Testis (tissue), 5 donors: ENCODE measurements at places on chromosomes 3 and 15.

DNA sequence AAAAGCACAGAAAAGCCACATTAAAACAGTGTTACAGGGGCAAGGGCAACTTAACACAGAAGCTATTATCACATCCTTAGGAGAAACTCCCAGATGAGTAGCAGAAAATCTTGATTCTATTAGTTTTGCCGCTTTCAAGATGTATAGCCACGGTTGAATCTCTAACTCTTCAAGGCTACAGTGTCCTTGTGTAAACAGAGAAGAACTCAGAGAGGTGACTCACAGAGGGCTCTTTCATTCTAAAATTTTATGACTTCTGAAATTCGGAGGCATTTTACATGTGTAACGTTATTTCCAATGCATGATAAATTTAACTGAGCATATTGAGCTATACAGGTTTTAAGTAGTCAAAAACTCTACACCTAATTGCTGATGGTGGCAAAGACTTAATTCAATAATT is 846.6 kb downstream of the GBE1 start:
- DNase-seq: no peak

DNA sequence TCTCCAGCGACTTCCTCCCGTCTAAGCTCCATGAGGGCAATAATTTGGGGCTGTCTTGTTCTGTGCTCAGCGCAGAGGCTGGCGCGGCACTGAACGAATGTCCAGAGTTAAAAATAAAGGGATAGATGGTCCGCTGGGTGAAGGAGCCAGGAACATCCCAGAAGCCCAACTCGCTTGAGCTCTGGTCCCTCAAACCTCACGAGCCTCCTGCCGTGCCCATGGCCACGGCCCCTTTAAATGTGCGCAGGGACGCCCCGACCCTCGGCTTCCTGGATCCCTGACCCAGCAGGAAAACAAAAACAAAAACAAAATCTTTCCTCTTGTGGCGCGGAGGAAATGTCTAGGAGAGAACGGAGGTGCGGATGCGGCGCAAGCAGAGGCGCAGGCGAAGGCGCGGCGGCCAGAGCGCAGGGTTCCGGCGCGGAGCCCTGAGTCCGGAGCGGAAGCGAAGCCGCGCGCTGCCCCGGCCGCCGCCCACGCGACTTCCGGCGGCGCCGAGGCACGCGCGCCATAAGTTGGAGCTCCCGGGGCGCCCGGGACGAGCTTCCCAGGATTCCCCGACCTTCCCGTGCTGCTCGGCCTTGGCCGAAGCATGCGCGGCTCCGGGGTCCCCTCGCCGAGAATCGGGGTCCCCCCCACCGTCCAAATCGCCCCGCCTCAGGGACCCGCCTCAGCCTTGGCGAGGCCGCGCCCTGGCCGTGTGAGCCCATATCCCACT is 52.9 kb upstream of the WNT7A start:
- peak; percentile 57 for DNase-seq

DNA sequence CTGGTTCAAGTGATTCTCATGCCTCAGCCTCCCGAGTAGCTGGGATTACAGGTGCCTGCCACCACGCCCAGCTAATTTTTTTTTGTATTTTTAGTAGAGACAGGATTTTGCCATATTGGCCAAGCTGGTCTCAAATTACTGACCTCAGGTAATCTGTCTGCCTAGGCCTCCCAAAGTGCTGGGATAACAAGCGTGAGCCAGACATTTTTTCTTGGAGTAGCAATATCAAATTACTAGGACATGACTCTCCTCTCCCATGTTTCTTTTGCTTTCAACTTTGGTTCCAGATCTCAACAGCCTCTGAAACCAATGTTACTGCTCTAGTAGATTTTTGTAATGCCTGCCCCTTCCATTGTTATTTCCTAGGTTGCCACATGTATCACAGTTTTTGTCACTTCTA is 462.0 kb downstream of the GBE1 start:
- no peak for DNase-seq

DNA sequence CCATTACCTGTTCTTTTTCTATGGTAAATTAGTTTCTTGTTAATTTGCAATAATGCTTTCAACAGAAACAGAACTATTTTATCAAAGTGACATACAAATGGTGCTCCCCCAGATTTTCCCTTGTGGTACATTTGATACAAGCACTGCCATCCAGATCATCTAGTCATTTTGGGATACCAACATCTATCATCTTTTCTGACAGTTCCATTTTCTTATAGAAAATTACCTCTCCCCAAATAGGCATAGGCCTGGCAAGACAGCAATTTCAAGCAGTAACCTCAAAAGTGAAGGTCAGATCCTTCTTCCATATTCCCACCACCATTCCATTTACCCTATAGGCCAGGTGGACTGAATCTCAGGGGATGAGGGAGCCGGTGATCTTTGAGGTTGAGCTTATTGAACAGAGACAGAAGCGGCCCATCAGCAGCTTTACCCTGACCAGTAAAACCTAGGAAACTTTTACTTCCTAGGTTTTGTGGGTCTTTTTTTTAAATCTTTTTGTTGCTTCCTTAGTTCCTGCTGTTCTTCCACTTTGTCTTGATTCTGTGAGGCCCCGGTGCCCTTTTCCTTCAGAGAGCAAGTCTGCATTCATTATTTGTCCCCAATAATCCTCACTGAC is 3.1 kb upstream of the PLD1 start:
- no peak for DNase-seq

GRCh38 chr3:188472336-188472735 is 318.4 kb downstream of the LPP start:
- DNase-seq: no peak

DNA sequence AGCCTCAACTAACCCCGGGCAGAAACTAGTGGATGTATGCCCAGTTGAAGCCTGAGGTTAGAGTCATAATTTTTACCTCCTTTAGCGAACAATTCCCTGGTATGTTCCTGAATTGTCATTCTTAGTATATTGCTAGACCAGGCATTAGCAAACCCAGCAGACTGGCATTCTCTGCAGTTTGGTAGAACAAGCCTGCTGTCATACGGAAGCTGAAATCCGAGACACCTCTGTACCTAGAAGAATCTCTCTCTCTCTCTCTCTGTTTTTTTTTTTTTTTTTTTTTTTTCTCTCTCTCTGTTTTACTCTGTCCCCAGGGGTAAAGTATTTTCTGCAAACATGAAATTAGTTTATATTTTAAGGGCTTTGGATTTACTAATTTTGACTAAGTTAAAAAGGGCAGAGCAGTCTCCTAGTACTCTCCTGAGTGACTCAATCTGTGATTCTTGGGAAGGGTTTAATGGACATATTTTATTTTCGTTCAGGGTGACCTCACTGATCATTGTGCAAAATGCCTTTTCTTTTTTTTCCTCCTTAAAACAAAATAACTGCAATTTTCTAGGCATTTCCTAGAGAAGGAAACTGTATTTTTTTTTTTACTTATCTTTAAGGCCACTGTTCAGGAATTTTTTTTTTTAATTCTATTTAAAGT is 133.6 kb upstream of the ICE2 start:
- no peak for DNase-seq

DNA sequence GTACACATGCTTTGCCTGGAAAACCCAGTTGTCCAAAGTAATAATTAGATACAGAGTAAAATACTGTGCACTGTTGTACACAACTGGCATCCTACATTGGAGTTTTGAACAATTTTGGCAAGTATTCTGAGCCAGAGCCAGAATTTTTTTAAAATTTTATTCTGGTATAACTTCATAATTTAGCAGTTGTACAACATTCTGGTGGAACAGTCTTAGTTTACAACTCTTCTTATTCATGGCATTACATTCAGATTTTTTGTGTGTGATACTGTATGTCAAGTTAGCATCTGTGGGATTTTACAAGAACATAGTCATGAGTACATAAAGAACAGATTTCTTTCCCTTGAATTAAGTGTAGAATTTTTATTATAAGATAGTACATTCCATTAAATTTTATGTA is 67.5 kb downstream of the SLC49A4 start:
- DNase-seq: no peak

DNA sequence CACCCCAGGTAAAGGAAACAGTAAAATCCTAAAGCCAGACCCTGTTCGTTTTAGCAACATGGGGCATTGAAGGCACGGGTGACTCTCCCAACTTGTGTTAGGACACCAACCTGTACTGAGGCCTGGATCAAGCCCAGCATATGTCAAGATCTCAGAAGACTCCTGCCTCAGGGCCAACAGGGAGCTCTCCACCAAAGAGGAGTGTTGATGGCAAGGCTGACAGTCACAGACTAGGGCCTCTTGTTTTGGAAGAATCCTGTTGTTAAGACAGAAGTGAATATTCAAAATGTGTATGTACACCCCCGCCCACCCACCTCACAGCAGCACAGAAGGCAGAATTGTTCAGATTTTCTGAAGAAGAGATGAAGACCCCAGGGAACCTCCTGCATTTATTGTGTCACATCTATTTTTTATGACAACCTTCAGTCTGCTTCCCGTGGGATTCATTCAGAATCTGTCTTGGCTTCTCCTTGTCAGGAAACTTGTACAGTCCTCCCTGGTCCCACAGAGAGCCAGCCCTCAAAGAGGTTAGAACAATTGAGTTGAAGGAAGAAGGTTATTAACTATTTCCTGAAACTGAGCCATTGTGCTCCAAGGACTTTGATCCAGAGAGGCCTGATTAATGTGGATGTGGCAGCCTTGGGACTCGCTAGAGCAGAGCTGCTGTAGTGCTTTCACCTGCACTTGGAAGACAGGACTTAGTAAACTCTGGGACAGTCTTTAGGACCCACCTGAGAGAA is 61.7 kb upstream of the PLXNA1 start:
- no peak for DNase-seq

DNA sequence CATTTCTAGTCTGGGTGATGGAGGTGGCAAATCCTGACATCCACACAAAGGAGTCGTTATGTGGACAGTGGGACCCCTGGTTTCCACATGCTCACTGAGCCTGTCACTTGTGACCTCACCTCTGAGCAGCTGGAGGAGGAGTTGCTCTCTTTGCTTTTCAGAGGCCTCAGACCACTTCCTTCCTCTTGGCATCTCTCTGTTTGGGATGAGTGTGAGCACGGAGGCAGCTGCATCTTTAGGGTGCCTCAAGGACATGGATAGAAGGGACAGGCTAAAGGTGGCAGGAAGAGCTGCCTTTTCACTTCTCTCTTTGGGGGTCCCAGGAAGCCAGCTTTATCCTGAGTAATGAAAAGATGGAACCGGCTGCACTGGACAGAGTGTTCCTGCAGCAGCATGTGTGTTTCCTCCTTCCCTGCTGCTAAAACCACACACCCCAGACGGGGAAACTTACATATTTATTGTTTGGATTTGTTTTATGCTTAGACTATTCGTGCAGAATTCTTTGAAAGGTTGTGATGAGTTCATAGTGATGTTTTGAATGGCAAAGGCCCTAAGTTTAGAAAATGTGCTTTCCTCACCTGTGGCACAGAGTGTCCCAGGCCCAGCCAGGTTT is 31.8 kb downstream of the GPR171 start:
- no peak for DNase-seq

DNA sequence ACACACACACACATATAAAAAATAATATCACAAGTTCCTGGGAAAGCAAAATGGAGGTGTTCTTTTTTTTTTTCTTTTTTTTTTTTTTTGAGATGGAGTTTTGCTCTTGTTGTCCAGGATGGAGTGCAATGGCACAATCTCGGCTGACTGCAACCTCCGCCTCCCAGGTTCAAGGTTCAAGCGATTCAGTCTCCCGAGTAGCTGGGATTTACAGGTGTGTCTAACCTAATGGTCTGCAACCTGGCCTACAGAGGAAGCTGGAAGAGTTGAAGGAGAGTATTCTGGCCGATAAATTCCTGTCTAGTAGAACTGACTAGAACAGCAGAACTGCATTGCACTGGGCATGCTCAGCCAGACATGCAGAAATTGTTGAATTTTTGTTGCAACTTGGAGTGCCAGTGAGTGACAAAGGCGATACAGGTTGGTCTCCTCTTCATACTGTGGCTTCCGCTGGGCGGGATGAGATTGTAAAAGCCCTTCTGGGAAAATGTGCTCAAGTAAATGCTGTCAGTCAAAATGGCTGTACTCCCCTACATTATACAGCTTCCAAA is 22.4 kb upstream of the EIF4A2 start:
- no peak for DNase-seq

- no peak for DNase-seq
Measured at GRCh38 chr3:183185696-183186095, 23.2 kb upstream of the LAMP3 start.

DNA sequence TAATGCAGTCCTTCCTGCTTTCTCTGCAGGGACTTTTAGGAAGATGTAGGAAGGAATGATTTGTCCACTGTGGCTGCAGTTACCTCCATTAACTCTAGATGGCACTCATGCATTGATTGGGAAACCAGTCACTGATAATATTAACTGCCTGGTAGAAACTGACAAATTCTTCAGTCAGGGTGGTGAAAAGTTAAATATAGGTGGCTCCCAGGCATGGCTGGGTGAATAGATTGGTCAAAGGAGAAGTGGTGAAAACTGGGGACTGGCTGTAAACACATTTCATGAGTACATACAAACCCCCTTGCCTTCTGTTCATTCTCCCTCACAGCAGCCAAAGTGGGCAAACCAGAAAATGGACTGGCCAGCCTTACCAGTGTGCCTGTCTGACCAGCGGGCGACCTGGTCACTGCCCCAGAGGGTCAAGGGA is 333.4 kb downstream of the THSD4 start:
- DNase-seq: peak; percentile 61

DNA sequence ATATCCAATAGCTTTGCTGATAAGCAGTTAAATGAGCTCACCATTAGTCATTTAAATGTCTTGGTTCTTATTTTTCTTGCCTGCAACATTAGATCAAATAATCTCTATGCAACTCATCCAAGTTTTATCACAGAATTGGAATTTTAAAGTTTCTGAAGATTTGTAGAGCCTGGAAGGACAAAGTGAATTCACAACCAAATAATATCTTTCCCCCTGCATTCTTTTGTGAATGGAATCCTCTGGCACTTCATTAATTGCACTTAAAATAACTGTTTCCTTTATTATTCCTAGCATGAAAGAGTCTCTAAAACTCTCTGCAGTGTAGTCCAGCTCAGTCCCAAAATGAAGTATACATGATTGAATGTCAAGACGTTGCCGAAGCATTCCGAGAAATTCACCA is 345.6 kb upstream of the TGFBR2 start:
- no peak for DNase-seq

- DNase-seq: no peak
Measured at GRCh38 chr3:190492129-190492528, 21.8 kb upstream of the IL1RAP start.

DNA sequence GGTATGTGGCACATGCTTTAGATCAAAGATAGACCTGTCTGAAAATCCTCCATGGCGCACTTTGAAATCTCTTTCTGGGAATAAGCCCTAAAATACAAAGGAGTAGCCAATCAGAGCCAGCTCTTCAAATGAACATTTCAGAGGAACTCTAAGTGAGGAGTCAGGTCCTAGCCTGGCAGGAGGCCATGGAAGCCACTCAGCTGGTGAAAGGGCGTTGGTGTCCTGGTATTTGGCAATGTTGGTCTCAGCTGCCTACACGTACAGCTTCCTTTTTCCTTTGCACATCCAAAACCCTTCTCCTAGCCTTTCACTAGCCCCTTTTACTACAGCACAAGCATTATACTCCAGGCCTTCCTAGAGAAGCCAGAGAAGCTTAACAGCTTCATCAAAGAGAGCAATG is 5.5 kb downstream of the WDR73 start:
- peak; percentile 54 for DNase-seq

GRCh38 chr3:72355168-72355567 is 493.1 kb downstream of the SHQ1 start:
- DNase-seq: no peak

GRCh38 chr3:100289339-100289738 is 28.5 kb downstream of the TBC1D23 start:
- no peak for DNase-seq

GRCh38 chr3:120753810-120754209 is 11.3 kb downstream of the GTF2E1 start:
- DNase-seq: no peak

- no peak for DNase-seq
Measured at GRCh38 chr3:114569186-114569585, 275.4 kb downstream of the TIGIT start.

GRCh38 chr3:125031544-125031943 is 24.3 kb downstream of the HEG1 start:
- no peak for DNase-seq
